Posterior cingulate gyrus (tissue), 11 donors: ENCODE measurements at places on chromosomes 12 and 14.

DNA sequence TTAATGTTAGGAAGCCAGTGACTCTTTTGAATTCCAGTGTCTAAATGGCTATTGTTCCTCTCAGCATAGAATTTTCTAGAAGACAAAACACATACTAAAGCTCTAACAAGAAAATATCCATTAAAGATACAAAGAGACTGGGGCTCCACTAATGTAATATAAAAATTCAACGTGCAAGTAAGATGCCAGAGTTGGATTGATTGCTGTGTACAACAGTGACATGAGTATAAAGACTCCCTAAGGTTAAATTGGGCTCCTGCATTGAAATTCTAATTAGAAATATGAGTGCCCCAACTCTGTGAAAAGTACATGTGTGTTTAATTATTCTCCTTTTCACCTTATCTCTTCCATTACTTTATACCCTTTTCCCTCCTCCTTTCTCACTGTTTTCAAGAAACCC lies 253.6 kb upstream of the G2E3 start:
- DNase-seq = no peak

DNA sequence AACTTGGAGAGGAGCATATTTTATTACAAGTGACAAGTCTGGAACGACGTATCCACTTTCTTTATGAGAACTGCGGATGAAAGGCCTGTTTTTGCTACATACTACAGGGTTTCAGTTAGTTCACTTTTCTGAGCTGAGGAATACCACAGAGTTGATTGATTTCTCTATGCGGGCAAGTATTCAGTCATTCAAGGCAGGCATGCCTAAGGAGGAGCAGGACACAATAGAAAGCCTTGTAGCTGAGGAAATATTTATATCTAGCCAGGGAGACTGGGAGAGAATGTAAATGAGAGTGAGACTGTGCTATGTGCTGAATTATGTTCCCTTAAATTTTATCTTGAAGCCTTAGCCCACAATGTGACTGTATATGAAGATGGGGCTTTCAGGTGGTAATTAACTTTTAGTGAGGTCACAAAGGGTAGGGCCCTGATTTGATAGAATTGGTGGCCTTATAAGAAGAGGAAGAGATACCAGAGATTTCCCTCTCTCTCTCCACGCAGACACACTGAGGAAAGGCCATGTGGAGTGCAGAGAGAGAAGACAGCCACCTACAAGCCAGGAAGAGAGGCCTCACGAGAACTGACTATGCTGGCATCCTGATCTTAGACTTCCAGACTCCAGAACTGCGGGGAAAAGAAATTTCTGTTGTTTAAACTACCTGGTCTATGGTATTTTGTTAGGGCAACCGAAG lies 459.0 kb upstream of the ATP2B1 start:
- DNase-seq = no peak

DNA sequence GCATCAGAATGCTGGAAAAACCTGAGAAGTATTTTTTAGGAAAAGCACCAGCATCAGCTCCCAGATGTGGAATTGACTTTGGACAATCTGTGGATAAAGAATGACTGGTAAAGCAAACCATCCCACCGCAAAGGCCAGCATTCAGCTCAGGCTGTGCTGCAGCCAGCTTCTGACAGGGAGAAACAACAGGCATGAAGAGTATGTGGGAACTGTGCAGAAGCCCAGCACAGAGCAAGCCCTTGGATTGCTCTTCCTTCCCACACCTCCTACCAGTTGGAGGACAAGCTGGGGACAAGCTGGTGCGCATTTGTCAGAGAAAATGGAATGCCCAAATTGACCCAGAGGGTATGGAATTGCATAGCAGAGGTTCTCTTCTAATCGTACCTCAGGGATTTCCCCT lies 228.1 kb downstream of the ANO2 start:
- DNase-seq = no peak

- no peak for DNase-seq
These were observed 45.0 kb downstream of the SMOC1 start for GRCh38 chr14:69924201-69924600.

DNA sequence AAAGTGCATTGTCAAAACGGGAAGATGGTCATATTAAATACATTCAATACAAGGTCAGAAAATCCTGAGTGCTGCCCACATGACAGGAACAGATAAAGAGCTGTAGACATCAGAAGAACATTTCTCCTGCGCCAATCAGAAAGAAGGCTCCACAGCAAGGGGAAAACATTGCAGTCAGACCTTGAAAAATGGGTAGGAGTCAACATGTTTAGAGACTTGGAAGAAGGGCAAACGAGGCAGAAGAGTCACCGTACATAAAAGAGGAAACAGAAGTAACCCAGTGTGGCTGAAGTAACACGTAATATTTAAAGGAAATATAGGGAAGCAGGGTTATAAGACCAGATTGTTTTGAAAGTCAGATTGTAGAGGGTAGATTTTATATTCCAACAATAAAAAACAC lies 11.9 kb downstream of the SPPL3 start:
- DNase-seq = no peak

DNA sequence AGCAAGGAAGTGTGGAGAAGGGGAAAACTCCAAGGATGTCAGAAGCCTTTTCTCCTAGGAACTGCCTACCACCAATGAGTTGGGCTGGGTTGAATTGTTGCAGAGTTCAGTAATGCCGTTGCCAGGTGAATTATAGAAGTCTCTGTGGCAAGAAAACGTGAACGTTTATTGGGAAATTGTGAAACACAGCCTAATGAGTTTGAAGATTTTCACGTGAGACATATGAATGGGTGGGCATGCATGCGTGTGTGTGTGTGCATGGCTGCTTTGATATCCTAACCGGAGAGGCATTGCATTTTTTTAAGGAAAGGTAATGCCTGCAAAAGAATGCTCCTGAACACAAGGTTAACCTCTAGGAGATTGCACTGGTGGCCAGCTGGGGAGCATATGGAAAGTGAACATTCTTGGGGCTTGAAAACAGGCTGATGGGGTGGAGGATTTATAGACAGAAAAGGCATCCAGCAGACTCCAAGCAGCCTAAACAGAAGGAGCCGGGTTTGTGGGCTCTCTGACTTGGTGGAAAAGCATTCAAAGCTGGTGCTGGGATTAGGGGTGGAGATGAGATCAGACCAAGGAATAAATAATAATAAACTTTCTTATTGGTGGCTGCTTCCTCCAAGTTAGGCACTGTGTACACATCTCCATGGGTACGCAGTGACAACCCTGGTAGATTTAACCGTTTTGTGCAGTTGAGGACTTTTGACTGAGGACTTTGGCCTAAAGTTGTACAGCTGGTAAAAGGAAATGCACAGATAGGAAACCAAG lies 67.8 kb downstream of the NTF3 start:
- DNase-seq = no peak

- no peak for DNase-seq
These were observed 17.3 kb upstream of the TMPRSS12 start for GRCh38 chr12:50825372-50825838.

DNA sequence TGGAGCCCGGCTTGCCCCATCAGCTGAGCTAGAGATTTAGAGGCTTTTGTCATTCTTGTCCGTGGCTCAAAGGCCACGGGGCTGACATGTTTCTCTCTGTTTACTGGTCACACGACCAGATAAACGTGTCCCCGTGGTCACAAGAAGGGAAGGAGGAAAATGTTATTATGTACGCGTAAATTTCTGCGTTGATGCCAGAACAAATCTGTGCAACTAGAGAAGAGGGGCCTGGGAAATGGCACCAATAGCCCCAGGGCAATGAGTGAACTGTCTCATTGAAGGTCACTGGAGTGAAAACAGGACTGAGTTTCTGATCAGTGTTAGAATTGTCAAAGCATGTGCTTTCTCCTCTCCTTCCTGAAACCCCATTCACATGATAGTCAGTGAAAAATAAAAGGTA lies 25.3 kb downstream of the OAS2 start:
- no peak for DNase-seq

DNA sequence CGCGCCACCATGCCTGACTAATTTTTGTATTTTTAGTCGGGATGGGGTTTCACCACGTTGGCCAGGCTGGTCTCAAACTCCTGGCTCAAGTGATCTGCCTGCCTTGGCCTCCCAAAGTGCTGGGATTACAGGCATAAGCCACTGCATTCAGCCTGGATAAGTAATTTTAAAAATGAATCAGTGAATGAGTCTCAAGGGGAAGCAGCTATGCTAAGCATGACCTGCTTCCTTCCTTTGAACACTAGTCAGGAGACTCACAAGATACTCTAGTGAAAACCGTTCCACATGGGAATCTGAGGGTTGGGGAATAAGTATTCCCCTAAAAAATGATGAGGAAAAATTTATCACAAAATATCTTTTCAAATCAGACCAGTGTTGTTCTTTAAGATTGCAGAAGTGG lies 10.7 kb upstream of the FAM234B start:
- DNase-seq = no peak

DNA sequence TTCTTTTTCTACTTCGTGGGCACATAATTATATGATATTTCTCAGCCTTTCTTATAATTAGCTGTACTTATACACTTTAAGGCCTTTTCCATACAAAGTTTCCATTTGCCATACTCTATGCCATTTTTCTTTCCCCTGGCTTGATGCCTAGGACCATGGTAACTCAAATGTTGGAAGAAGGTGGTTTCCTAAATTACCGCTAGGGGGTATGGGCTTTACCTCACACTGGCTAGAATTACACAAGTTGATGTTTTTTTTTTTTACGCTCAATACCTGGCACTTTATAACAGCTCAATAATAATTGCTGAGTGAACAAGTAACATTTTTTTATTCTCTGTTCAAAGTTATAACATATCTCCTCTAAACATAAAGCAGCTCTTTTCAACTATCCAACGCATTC lies 306.8 kb upstream of the LRFN5 start:
- DNase-seq = no peak

GRCh38 chr12:70772836-70773235 lies 135.6 kb upstream of the PTPRB start:
- DNase-seq = no peak

- DNase-seq = no peak
These were observed 378.7 kb downstream of the PRKD1 start for GRCh38 chr14:29548948-29549370.

DNA sequence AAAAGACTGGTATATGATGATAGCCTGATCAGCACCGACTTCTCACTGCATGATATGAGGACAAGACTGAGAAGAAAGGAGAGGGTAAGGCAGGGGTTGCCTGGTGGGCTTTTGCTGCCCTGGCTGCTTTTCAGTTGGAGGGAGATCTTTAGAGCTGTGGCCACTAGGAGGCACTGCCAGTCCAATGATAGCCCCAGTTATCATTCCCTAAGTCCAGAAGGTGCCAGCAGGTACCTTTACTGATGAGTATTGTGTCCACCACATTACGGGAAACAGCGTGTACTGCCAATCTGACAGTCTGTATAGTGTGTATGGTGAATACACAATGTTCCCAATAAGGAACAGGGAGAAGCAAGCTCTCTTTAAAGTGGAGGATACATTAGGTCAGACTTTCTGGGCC lies 55.8 kb upstream of the CCDC175 start:
- no peak for DNase-seq

- DNase-seq = no peak
These were observed 124.9 kb upstream of the MED13L start for GRCh38 chr12:116402163-116402939.

DNA sequence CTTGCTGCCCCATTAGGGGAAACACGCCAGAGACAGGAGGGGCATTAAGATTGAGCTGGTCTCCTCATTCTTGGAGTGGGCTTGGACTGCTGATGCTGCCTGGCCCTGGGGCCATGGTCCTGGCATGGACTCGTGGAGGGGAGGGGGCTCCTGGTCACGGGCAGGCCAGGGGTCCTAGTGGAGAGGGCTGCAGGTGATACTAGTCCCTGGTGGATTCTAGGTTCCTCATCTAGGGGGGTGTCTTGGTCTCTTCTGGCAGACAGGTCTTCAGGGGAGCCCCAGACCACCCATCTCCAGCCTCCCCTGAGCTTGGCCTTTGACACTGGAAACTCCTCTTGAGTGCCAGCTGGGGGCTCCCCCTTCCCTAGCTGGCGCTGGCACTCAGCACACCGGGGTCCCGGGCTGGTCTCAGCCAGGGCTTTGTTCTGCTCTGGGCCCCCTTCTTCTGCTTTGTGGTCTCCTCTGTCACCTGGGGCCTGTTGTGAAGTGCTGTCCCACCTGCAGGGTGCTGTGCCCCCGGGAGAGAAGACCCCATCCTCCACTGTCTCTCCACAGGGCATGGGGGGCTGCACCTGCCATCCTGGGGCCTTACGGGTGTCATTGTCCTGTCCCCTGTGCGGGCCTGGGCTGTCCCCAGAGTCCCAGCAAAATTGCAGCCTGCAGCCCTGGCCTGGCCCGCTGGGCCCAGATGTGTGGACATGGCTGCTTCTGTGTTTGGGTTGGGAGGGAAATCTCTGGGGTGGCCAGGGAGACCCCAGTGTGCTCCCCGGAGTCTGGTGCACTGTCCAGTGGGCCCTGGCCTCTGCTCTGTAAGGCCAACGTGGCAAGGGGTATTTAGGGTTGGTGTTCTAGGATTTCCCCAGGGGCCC lies 2.3 kb downstream of the KIF26A start:
- no peak for DNase-seq

DNA sequence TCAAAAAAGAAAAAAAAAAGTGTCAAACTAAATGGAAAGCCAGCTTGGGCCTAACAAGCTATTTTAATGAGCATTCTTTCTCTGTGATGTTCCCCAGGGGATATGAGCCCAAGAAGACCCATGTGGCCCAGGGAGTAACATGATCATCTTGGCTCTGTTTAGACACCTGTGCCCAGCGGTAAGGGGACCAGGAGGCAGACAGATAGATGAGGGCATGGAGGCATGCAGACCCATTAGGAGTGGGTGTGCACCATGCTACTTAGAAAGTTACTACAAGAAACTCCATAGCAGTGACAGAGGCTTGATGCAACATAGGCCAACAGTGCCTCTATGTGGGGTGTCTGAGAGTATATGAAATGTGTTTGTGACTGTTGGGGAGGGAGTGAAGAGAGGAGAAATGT lies 3.1 kb upstream of the CREBL2 start:
- DNase-seq = no peak

DNA sequence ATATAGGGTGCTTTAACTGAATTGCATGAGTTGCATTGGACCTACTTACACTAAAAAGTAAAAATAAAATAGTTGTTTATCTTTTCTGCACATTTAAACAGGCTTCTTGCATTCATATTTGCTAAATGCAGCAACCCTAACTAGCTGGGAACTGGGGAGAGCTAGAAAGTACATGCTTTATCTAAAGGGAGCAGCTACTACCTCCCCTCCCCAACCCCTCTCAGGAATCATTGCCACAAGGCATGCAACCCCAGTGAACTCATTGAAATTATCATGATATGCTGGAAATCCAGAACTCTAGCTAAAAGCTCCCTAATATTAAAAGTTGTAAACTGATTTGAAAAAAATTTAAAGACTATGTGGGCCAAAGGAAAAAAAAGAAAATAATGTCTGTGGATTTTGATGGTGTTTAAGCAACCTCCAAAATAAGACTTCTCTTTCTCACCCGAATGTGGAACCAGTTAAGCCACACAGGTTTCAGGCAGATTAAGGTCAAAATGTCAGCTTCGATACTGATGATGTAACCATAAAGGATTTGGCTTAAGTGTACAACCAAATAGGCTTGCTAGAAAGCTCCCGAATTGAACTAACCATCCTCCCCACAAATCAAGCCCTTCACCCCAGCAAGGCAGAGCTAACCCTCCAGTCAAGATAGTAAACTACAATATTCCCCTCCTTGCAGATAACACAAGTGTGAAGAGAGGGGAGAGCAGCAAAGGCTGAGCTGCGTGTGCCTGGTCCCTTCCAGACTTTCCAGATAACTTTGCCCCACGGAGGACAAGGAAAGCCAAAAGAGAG lies 13.8 kb upstream of the POC1B start:
- DNase-seq = no peak
